ENCODE measurements at places on chromosomes 2 and 18. TPM values are rescaled to one million over a fixed set of nuclear protein-coding genes. Genes with fewer than 3 reads are reported as not detected.

ST8SIA3 gene
- not detected for total RNA-seq

DNA sequence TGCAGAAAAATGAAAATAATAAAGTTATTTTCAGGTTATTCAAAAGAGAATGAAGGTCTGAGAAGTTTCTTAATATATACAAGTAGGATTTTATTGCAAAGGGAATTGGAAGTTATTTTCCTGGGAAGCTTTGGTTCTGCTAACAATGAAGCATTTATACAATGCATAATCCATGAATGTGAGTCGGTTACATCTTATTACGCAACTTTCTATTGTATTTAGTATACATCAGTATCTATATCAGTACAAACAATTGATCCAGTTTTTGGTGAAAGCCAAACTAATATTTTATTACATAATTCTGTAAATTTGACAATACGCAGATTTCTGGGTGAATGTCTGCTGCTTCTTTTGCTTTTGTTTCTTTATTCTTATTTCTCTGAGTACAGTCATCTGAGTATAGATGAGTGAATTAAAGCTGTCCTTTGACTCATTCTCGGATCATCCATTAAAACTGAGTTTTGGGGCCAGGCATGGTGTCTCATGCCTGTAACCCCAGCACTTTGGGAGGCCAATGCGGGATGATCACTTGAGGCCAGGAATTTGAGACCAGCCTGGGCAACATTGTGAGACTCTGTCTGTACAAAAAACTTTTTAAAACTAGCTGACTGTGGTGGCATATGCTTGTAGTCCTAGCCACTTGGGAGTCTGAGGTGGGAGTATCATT lies 108.5 kb downstream of the SOCS6 start:
- no peak for DNase-seq

- no peak for DNase-seq
Observed at GRCh38 chr2:168118733-168119514, 128.5 kb downstream of the STK39 start.

GRCh38 chr18:52489396-52490306 lies 149.7 kb downstream of the DCC start:
- no peak for DNase-seq

- no peak for DNase-seq
Observed at GRCh38 chr18:43620936-43621335, 343.6 kb upstream of the SYT4 start.

DNA sequence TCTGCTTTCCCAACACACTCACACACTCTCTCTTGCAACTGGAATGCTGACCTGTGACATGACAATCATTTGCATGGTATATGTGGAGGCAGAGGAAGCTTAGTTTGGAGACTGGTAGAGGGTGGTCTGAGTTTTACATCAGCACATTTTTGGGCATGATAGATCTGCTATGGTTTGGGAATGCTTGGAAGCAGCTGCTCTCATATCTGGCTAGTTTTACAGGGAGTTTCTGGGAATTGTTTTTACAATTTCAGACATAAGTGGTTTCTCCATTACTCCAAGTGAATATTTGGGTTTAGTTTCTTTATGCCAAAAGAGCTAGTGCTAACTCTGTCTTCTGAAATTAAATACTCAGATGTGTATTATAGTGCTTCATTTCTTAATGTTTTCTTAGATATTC lies 977.6 kb downstream of the SUCLG1 start:
- no peak for DNase-seq

- no peak for DNase-seq
Observed at GRCh38 chr2:230998882-230999281, 3.0 kb downstream of the SPATA3 start.

GRCh38 chr2:44596537-44597320 lies 235.0 kb downstream of the CAMKMT start:
- DNase-seq = no peak

DNA sequence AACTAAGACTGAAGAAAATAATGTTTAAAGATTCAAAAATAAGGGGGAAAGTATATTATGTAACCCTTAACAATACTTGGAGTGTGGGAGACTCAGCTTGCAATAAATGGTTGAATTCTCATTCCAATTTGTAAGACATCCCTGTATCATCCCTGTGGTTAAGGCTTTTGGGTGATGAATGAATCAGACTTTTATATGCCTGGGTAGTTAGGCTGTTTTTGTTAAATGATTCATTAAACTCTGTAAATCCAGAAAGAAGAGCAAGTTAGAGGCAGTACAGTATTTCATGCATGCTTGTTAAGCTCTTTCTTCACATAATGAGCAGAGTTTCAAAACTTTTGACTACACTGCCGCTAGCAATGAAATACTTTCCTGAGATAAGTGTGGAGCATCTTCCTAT lies 948.8 kb downstream of the SOCS6 start:
- no peak for DNase-seq

Data from suprapubic skin (tissue), 4 donors.